ENCODE measurements at places on chromosomes 6 and 20. TPM values are rescaled to one million over a fixed set of nuclear protein-coding genes. Genes with fewer than 3 reads are reported as not detected.
A peak's percentile ranks its signal among the peaks of the same experiment; 100 is the strongest.

The FAXC gene
- total RNA-seq: 0.65 TPM

The HCRTR2 gene
- not detected for total RNA-seq

The DEFB132 gene
- not detected for total RNA-seq

The PCMTD2 gene
- total RNA-seq: 37.9 TPM

The PNPLA1 gene
- not detected for total RNA-seq

The TRIM15 gene
- not detected for total RNA-seq

The C6orf118 gene
- total RNA-seq: not detected

The OPRM1 gene
- not detected for total RNA-seq

The TMEM244 gene
- total RNA-seq: not detected

The ADTRP gene
- 47.7 TPM for total RNA-seq

The LRRN4 gene
- total RNA-seq: not detected

The ZNF334 gene
- 0.76 TPM for total RNA-seq

The CRISP2 gene
- total RNA-seq: not detected

The KIF13A gene
- total RNA-seq: not detected

GRCh38 chr6:6283746-6284145 lies 36.7 kb downstream of the F13A1 start:
- no peak for ATAC-seq

DNA sequence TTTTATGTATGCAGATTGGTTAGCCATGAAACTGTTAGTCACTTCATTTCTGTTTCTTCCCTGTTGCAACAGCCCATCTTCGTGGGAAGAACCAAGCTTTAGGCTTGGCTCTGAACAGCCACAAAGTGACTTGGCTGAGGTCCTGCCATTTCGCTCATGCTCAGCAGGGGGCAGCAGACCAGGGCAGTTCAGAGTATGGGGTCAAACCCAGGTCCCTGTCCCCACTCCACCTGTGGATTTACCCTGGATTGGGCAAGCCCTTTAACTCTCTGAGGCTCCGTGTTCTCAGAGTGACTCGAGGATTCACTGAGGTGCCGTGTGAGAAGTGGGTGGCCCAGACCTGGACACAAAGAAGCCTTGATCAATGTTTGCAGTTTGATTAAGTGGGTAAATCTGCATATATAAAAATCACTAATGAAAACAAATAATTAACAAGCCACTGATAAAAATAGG lies 19.8 kb upstream of the MAP1LC3A start:
- peak; percentile 56 for ATAC-seq

DNA sequence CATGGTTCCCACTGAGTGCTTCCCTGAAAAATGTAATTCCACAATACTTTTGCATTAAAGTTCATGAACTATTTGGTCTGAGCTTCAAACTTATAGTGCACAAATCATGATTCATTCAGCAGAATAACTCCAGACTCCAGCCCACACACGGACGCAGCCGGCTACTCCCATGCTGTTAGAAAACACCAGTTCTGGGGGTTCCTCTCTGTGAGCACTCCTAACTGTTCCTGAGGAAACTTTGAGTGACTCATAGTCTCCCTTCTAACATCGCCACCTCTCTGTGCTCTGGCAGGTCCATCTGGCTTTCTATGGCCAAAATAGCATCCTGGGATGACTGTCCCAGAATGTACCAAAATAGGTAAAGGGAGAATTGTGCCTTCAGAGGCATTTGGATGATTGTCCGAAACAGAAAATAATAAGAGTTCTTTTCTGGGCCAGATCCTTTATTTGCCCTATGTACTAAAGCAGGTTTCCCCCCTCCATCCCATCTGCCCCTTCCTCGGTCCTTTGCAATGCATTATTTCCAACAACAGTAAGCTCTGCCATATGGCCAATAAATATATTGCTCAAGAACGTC lies 32.3 kb upstream of the LY86 start:
- no peak for ATAC-seq

DNA sequence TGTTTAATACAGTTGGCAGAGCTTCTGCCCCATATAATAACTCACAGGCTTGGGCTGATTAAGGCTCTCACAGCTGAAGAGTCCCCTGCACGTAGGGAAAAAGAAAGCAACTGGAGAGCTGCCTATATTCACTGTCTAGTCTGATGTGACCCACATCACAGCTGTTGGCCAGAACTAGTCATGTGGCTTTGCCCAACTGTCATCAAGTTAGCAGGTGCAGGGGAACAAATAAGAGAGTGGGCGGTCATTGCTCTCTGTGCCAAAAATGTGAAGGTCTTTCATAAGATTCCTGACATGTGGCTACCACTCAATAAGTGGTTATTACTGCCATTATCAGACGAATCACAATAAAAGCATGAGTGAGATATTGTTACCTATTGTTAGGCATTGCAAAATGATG lies 665.2 kb downstream of the DOK5 start:
- no peak for ATAC-seq

DNA sequence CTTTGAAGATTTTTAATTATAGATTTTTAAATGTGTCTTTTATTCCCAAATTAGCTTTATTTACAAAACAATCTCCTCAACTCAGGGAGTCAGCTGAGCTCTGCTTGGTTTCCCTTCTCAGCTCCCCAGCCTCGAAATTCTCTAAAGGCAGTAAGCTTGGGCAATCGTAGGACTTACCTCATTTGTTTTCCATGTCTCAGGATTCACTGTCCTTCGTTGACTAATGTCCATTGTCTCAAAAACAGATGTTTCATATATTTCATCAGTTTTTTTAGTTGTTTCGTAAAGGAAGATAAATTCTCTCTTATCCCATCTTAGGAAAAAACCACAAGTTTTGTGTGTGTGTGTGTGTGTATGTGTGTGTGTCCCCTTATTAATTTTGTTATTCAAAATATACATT lies 102.2 kb upstream of the ADGRF1 start:
- ATAC-seq: no peak

GRCh38 chr20:38113401-38114325 lies 51.4 kb downstream of the TGM2 start:
- no peak for ATAC-seq

DNA sequence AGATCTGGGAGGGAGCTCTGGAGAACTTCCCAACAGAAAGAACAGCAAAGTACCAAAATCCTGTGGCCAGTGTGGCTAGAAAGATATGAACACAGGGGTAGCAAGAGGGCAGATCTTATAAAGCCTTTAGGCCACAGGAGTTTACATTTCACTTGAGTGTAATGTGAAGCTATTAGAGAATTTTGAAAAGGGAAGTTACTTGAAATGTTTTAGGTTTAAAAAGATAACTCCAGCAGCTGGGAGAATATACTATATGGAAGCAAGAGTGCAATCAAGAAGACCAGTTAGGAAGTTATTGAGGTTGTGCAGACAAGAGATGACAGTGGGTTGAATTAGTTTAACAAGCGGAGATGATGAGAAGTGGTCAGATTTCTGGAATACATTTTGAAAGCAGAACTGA lies 7.9 kb downstream of the SUPT3H start:
- no peak for ATAC-seq

DNA sequence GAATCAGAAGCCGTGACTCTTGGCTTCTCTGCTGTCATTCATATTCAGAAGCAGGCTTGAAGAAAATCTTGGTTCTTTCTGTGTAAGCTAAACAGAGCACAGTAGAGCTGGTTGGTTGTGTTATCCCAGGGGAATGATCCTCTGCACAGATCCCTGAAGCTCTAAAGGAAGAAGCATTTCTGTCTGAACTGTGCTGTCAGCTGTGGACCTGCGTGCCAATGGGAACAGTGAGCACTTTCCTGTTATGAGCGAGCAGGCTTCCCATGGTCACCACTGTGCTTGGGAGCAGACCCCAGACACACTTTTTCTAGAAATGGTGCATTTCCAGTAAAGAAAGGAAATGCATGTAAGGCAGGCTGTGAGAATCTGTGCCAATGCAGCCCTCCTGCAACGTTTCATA lies 490.2 kb downstream of the EPM2A start:
- no peak for ATAC-seq

- ATAC-seq: no peak
Measured at GRCh38 chr20:4763261-4763660, 41.6 kb downstream of the PRND start.

- ATAC-seq: no peak
Measured at GRCh38 chr6:23705697-23706096, 420.3 kb upstream of the NRSN1 start.

DNA sequence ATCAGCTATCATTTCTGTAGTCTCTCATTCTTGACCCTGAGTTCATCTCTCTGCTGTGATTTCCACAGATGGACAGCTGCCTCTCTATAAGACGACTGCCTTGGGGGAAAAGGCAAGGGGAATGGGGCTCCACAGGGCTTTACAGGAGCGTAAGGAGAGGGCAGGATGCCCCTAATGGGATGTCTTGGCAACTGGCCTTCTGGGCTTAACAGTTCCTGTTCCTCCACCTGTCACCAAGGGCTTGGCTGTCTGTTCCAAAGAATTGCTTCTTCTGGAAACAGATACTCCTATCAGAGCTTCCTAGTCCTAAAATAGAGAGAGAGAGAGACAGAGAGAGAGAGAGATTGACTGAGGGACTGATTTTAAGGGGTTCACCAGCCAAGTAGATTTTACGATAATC lies 181.9 kb downstream of the TMEM200A start:
- ATAC-seq: no peak

- no peak for ATAC-seq
Measured at GRCh38 chr20:60200305-60200918, 242.2 kb downstream of the CDH26 start.

GRCh38 chr6:110550353-110550752 lies 73.9 kb upstream of the SLC22A16 start:
- ATAC-seq: no peak

DNA sequence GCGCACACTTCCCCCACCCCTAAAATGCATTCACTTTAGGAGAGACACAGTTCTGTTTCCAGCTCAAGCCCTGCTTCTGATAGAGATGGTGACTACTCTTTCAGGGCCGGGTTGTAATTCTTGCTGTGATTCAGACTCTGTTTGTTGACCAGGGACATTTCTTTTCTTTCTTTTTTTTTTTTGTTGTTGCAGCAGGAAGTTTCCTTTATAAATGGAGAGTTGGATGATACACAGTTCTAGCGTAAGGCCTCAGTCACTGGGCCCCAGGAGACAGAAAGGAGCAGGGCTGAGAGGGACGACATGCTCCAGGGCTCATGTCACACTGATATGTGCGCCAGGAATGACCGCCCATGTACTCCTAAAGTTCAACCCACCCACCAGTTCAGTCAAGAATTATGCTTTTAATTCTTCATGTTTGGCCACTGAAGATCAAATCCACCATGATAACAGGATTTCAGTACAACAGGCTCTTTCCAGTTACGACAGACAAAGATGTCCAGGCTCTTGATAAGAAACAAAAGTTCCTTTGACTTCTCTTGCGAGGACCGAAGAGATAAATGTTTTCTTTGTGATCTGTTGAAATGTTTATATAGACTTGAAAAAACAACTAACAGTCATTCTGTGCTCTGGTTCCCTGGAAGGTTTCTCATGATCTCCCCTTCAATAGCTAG lies 142.5 kb downstream of the CD164 start:
- ATAC-seq: no peak

- no peak for ATAC-seq
Measured at GRCh38 chr20:8721098-8721497, 347.8 kb upstream of the PLCB4 start.

GRCh38 chr6:157679605-157680580 lies 143.2 kb upstream of the SNX9 start:
- ATAC-seq: no peak

GRCh38 chr6:95352064-95352795 lies 225.1 kb upstream of the MANEA start:
- ATAC-seq: no peak

- peak; percentile 92 for ATAC-seq
Measured at GRCh38 chr6:3990692-3991491, 88.0 kb downstream of the FAM217A start.

GRCh38 chr6:12200761-12201160 lies 89.4 kb upstream of the EDN1 start:
- no peak for ATAC-seq

DNA sequence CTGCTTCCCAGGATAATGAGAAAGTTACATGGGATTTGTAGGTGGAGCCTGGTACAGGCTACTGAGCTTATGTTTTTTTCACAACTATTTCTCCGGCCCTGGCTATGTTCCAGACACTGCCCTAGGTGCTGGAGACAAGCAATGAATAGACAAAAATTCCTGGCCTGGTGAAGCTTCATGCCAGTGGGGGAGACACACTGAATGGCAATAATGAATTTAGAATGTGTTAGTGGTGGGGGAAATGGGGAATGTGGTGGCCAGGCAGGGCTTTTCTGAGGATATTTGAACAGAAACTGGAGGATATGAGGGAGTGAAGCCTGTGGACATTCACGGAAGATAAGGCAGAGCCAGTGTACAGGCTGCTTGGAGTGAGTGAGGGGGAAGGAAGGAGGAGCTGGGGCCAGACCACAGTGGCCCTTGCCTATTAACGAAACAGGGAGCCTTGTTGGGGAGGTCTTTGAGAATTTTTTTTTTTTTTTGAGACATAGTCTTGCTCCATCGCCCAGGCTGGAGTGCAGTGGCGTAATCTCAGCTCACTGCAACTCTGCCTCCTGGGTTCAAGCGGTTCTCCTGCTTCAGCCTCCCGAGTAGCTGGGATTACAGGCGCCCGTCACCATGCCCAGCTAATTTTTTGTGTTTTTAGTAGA lies 6.6 kb downstream of the FOXS1 start:
- no peak for ATAC-seq

DNA sequence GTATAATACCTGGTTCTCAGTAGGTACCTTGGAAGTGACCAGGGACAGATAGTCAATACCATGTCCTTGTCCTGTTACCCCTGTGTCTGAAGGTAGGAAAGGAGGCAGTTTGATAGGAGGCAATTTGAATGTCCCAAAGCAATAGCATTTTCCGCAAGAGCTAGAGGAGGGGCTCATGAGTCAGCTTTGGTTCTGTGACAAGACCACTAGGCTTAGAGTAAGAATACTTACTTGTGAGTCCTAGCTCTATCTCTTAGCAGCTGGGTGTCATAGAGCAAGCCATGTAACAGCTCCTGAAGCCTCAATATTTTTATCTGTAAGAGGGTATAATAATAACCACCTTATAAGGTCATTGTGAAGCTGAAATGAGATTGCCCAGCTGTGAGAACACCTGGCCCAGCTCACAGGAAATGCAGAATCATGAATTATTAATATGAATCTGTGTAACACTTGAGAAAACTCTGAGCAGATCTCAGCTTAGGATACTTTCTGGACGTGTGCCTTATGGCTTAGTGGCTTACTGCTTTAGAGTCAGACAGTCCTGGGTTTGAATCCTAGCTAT lies 58.6 kb downstream of the DAAM2 start:
- no peak for ATAC-seq

DNA sequence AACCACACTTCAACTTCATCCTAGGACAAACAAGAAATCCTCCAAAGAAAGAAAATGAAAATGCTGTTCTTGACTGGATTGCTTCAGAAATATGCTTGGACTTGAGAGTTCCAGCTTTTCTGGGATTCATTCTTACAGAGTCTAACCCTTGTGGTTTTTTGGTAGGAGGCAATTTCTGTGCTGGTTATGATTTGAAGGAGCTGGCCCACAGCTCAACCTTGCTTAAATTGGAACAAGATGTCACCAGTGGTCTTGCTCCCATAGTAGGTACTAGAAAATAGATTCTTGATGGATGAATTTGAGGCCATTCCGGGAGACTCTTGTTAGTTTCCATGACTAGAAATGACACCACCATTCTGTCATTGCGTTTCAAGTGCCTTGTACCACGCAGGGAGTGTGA lies 54.3 kb upstream of the BMP6 start:
- no peak for ATAC-seq

- ATAC-seq: no peak
Measured at GRCh38 chr6:89689732-89690131, 51.2 kb upstream of the LYRM2 start.

Measured in activated T-helper 17 cell treated with anti-CD3 and anti-CD28 coated beads, Interleukin-2, amount 50 U/mL, for 72 hours (primary cell).